ENCODE measurements at places on chromosomes 5 and 9.

DNA sequence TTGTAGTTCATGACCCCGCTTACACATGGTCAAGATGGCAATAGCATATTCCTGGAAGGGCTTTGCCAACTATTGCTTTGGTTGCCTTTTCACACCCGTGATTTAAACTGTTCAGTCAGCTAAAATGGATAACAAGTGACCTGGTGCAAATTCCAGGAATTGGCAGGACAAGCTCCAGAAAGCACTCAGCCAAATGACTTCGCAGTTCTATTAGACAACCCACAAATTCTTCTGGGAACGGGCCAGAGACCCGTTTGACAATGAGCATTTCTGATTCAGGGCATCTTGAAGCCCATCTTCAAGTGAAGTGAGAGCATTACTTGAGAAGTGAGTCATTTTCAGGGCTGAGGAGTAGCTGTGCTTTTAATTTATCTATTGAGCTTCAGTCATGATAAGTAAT lies 165.0 kb downstream of the DROSHA start:
- peak; percentile 34 for DNase-seq

DNA sequence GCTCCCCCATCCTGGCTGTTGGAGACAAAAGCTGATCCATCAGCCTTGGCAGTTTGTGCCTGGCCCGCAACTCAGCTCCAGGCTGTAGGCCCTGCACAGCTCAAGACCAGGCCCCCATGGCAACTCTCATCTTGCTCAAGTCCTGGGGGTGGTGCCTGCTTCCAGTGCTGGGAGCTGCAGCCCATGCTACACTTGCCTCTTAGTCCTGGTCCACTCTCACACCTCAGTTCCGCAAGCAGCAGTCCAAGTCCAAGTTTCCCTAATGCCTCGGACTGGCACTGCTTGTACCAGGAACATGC lies 14.2 kb downstream of the AHRR start:
- no peak for DNase-seq

DNA sequence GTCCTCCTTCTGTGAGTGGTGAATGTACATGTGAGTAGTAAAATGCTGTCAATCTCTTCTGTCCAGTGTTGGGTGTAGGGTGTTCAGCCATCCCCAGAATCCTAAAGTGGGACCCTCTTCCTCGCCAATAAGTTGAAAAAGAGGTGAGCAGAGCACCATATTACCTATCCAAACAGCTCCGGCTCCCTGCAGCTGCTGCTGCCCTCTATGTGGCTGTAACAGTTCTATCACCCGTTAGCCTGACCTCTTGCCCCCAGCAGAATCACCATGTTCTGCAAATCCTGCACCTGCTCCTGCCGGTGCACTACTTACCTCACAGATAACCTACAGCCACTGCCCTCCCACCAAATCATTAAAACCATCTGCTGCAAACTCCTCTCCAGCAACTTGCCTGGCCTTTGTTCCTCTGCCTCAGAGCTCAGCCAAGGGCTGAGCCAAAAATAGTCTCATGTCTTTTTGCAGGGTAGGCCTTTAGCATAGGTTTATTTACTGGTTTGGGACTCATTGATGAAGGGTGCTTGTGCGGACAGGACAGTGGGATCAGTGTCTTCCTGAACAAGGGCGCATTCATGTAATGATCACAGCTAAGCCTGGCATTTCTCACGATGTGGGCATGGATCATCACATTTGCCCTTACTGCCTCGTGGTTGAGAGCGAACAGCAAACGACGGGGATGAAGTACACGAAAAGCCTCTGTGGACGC lies 49.6 kb upstream of the CCL21 start:
- no peak for DNase-seq

GRCh38 chr9:114856942-114857315 lies 51.1 kb upstream of the TNFSF15 start:
- DNase-seq, result no peak

- no peak for DNase-seq
Observed at GRCh38 chr5:3251784-3252183, 343.8 kb upstream of the IRX1 start.

GRCh38 chr5:170353011-170353761 lies 36.0 kb downstream of the KCNMB1 start:
- DNase-seq, result no peak

GRCh38 chr9:82488313-82489200 lies 500.0 kb downstream of the SPATA31D1 start:
- peak; percentile 87 for DNase-seq

- no peak for DNase-seq
Observed at GRCh38 chr5:158676642-158677469, 422.9 kb downstream of the EBF1 start.

DNA sequence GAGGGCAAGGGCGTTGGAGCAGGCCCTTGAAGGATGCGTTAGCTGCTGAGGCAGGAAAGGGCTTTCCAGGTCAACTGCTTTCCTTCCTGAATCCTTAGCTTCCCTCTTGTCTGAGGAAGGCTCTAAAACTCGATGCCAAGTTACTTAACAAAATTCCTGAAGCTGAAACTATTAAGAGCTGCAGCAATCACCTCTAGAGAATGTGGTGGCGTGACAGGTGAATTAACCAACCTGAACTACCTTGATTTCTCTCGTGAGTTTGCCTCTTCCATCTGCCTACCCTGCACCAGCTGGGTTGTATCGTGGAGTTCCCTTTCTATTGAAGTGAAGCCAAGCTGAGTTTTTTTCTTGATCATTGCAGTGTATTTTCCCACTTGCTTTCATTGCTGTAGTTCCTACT lies 96.1 kb downstream of the PDE8B start:
- DNase-seq, result no peak

GRCh38 chr9:30661925-30662324 lies 1722.5 kb upstream of the ACO1 start:
- DNase-seq, result no peak

DNA sequence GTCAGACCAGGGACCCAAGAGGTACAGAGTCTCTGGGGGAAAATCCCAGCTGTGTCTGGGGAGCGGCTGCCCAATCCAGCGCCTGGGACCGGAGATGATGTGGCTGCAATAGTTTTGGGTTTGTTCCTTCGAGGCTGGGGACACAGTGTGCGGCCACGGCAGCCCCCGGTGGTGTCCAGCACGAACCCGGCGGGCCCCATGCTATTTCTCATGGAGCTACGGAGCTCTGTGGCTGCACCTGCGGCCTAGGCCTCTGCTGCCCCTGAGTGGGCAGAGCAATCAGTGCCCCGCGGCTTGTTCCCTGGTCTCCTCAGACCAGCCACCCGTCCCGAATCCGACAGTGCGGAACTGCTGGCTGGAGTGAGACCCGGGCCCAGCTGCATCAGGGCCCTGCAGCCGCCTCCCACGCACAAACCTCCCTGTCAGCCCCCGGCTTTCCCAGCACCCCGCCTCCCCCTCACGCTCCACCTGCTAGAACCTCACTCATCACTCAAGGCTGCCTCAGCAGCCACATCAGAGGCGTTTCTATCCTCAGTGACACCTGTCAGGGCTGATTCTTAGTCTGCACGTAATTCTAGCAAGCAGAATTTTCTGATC lies 29.0 kb downstream of the SARDH start:
- no peak for DNase-seq

DNA sequence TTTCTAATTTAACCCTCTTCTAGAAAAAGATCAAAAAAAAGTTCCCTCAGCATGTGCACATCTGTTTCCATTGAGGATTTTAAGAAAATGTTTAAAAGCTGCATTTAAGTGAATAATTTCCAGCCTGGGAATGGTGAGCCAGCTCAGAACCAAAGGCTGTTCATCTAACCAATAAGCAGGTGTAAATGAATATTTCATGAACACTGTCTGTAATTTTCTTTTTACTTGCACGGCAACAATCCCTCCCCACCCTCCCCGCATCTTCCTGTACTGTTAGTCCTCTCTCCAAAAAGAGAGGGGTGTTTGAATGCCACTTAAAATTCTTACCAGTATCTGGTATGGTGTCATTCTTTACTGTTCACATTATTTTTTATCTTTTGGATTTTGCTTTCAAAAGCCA lies 425.6 kb downstream of the PDE4D start:
- DNase-seq, result no peak

DNA sequence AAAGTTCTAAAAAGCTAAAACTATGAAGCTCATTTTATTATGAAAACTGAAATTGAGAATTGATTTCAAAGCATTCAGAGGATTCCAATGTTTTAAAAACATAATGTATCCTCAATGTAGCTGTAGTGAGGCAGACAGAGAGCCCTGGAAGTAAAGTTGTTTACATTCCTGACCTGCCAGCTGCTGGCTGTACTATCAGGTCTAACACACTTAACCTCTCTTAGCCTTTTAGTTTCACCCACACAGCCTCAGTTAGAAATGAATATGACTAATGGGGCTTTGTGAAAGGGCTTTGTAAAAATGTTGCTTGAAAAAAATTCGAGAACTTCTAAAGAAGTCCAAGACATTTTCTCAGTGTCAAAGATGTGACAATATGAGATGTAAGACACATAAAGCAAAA lies 122.6 kb downstream of the FBXL17 start:
- no peak for DNase-seq

GRCh38 chr9:96219026-96219899 lies 82.7 kb downstream of the HSD17B3 start:
- DNase-seq, result peak; percentile 5

- DNase-seq, result no peak
Observed at GRCh38 chr5:173155912-173156311, 11.6 kb downstream of the BNIP1 start.

DNA sequence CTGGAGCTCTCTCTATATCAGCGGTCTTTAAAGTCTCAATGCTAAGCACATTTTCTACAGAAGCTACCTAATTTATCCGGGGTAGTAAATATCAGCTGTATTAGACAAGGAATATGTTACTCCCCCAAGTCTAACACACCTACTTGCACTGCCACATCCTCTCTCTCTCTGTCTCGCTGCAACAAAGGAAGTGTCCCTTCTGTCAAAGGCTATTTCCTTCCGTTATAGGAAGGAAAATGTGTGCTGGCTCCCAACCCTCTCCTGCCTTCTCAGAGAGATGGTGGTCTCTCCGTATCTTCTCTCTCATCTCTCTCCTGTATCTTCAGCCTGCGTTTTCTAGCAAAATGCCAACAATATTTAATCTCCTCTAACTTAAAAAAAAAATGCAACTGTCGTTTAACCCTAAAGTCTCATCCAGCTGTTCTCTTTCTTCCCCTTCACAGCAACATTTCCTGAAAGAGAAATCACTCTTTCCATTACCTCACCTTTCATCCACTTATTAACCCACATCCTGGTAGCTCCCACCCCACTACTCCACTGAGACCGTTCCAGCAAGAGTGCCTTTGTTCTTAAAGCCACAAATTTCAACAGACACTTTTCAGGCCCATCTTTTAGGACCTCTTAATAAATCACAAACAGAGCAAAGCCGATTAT lies 2.3 kb downstream of the TTF1 start:
- DNase-seq, result no peak

GRCh38 chr9:130478736-130479575 lies 34.2 kb downstream of the ASS1 start:
- no peak for DNase-seq

DNA sequence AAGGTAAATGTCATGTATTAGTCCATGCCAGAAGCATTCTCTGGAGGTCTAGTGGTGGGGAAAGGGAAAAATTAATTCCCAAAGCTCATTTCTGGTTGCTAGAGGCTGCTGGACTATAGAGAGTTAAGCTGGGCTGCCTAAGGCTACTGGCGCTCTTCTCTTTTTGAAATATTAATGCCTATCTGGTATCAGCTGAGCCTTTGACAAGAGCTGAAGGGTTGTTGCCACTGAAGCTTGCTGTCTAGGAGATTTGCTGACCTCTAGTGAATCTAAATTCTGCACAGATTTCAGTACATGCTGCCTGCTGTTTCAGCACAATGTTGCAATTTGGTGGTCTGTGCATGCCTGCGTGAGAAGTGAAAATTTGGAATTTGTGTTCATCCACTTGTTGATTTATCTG lies 29.1 kb upstream of the PLCXD3 start:
- DNase-seq, result no peak

GRCh38 chr9:105103776-105104175 lies 140.7 kb upstream of the SLC44A1 start:
- no peak for DNase-seq

- no peak for DNase-seq
Observed at GRCh38 chr9:105405514-105406131, 42.2 kb upstream of the FSD1L start.

GRCh38 chr9:136603901-136604814 lies 58.3 kb upstream of the NOTCH1 start:
- no peak for DNase-seq

DNA sequence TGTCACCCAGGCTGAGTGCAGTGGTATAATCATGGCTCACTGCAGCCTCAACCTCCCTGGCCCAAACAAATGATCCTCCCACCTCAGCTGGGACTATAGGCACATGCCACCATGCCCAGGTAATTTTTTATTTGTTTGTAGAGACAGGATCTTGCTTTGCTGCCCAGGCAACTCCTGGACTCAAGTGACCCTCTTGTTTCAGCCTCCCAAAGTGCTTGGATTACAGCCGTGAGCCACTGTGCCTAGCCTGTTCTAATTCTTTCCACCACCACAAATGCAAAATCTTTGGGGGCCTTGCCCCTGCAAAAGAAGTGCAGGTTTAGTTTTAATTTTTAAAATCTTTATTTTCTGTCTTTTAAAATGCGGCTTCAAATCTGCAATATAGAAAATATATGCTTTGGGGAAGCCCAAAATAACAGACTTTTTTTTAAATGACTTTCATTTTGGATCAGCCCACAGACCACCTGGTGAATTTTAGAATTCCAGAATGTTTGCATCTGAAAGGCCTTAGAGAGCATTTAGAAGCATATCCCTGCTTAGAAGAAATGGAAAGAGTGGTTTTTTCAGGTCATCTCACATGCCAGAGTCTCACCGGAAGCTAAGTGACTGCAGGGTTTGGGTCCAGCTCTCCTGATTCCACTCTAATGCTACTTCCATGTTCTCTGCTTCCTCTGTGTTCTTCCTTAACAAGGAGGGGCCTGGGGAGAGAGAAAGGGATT lies 111.4 kb upstream of the FER start:
- DNase-seq, result no peak

DNA sequence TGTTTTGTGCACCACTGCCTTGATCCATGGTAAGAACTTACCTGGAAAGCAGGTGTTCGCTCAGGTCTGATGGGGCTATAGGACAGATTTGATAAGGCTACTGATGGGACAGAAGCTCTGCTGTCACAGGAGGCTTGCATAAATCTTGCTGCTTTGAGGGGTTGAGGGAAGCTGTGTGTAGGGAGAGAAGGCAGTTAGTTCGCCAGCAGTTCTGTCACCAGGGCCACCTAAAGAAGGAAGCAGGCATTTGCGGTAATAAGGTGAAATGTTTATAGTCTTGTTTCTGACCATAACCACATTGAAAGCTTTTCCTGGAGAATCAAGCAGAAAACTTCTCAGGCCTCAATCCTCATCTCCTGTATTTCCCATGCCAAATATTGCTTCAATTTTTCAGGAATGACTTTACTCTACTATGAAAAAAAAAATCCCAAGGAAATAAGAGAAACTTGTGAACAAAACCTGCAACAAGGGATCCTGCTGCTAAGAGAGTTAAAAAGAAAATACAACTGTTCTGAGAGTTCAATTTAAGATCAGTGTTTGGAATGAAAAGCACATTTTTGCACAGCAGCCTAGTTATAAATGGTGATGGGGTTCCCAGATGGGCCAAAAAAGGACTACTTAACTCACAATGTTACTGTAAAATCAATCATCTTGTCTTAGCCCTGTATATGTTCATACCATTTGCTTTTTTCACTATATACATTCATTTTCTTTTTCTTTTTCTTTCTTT lies 122.0 kb upstream of the RANBP3L start:
- DNase-seq, result no peak
